T-helper 22 cell (primary cell): ENCODE measurements at places on chromosomes 16 and 17.

DNA sequence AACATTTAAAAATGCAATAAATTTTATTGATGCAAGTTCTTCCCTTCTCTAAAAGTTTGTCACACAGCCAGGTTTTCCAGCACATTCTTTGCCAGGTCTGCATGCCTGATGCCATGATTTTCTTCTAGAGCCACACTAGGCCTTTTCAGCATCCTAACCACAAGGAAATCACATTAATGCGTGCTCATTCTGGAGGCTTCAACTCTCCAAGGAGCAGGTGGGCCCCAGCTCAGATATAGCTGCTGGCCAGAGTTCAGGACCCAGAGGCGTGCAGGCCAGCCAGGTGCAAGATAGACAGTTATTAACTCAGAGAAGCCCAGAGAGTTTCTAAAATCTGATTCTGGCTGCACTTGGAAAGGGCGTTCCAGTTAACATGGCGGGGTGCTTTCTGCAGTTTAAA is 124.5 kb upstream of the MAF start:
- no peak for DNase-seq

DNA sequence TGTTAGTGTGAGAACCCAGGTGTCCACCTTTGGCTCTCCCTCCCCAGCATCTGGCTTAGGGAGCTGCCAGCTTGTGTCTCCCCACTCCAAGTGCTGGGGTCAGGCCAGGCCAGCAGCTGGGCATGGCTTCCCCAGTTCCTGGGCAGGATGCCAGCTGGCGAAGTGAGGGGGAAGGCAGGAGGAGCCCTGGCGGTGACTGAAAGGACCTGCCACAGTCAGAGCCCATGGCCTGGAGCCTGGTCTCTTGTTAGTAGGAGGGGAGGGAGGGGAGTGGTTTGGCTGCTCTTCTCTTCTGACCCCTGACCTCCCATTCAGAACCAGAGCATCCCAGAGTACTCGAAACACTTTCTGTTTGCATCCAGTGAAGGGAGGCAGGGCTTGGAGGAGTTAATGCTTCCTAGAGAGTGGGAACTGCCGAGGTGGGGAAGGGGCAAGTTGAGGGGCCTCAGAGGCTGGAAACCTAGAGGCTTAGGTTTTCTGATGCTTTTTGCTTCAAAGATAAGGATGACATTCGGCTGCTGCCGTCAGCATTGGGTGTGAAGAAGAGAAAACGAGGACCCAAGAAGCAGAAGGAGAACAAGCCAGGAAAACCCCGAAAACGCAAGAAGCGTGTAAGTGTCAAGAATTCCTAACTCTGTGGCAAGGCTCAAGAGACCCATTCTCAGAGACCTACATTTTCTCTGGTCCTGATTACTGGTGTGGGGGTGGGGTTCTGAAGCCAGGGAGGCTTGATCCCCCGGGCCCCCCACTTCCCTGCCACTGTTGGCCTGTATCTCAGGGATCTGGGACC is 772 bp downstream of the CHD3 start:
- DNase-seq = no peak

- DNase-seq = no peak
Measured at GRCh38 chr16:54466233-54466632, 179.6 kb upstream of the IRX3 start.

DNA sequence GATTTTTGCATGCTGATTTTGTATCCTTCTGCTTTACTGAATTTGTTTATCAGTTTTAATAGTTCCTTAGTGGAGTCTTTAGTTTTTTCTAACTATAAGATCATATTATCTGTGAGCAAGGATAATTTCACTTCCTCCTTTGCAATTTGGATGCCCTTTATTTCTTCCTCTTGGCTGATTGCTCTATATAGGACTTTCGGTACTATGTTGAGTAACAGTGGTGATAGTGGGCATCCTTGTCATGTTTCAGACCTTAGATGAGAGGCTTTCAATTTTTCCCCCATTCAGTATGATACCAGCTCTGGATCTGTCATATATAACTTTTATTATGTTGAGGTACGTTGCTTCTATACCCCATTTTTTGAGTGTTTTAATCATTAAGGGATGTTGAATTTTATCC is 224.5 kb upstream of the CNTNAP4 start:
- no peak for DNase-seq

- no peak for DNase-seq
Measured at GRCh38 chr17:17535957-17536356, 39.8 kb upstream of the RASD1 start.

GRCh38 chr17:71453876-71454422 is 666.9 kb upstream of the SOX9 start:
- no peak for DNase-seq

GRCh38 chr17:67211742-67212141 is 33.3 kb downstream of the HELZ start:
- DNase-seq = no peak

- no peak for DNase-seq
Measured at GRCh38 chr16:17602678-17603077, 131.9 kb upstream of the XYLT1 start.
